ENCODE measurements at places on chromosomes 2 and 18. TPM values are rescaled to one million over a fixed set of nuclear protein-coding genes. Genes with fewer than 3 reads are reported as not detected.

Gene REG1B
- not detected for polyA plus RNA-seq

Gene NOSTRIN
- polyA plus RNA-seq: not detected

Gene DNAJC27
- 24.0 TPM for polyA plus RNA-seq

Gene CBLN2
- 28.3 TPM for polyA plus RNA-seq

Gene CIB4
- not detected for polyA plus RNA-seq

Gene IL1R1
- polyA plus RNA-seq: not detected

Gene ACTG2
- polyA plus RNA-seq: 0.67 TPM

Gene ZC3H15
- 149 TPM for polyA plus RNA-seq

Gene ABCG8
- not detected for polyA plus RNA-seq

Gene MPPE1
- 48.3 TPM for polyA plus RNA-seq

Gene DPYSL5
- 157 TPM for polyA plus RNA-seq

Gene CHST10
- 76.1 TPM for polyA plus RNA-seq

Gene BCL11A
- 44.0 TPM for polyA plus RNA-seq

Gene MAIP1
- 47.9 TPM for polyA plus RNA-seq

Gene EVA1A
- polyA plus RNA-seq: not detected

Gene AOX1
- not detected for polyA plus RNA-seq

Gene TXNDC2
- polyA plus RNA-seq: 0.41 TPM

Gene ARHGAP15
- 0.30 TPM for polyA plus RNA-seq

Gene MLPH
- not detected for polyA plus RNA-seq

Gene PRADC1
- 36.5 TPM for polyA plus RNA-seq

Gene CUL3
- polyA plus RNA-seq: 53.9 TPM

Gene ACVR1C
- polyA plus RNA-seq: 0.64 TPM

Gene FASTKD2
- 56.1 TPM for polyA plus RNA-seq

Gene RFX8
- not detected for polyA plus RNA-seq

Gene LRATD1
- 81.4 TPM for polyA plus RNA-seq

Gene ALMS1
- polyA plus RNA-seq: 20.5 TPM

Gene FEV
- not detected for polyA plus RNA-seq

Gene FMNL2
- polyA plus RNA-seq: 86.5 TPM

Gene GPAT2
- not detected for polyA plus RNA-seq

Gene PSTPIP2
- 0.48 TPM for polyA plus RNA-seq

Gene TMEM17
- 7.1 TPM for polyA plus RNA-seq

Gene TMEM37
- not detected for polyA plus RNA-seq

Gene NFE2L2
- 1.4 TPM for polyA plus RNA-seq

Gene CYBRD1
- polyA plus RNA-seq: 0.10 TPM

Gene TFCP2L1
- polyA plus RNA-seq: 0.04 TPM

Gene IL1R2
- polyA plus RNA-seq: not detected

Gene NEU4
- not detected for polyA plus RNA-seq

Gene RIT2
- polyA plus RNA-seq: 1.1 TPM

Gene UPP2
- 0.16 TPM for polyA plus RNA-seq

Gene VWA3B
- polyA plus RNA-seq: not detected

Gene ICA1L
- polyA plus RNA-seq: 61.4 TPM

Gene HOXD4
- not detected for polyA plus RNA-seq

All from neural cell (in vitro differentiated cells).